ENCODE measurements at places on chromosomes 4 and X.

DNA sequence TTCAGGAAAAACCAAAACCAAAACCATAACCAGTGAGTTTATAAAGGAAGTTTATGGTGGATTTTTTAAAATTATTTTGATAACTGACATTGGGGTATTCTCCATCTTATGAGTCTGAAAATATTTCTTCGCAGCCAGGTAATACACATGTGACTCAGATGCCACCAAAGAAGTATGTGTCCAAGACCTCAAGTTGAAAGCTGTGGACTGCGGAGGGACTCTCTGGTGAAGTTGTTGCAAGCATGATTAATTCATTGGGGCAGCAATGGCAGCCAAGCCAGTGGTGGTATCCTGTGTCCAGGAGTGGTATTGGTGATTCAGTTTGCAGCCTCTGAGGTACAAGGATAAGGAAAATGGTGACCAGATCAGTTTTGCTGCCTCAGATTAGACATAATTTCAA is 14.0 kb upstream of the ADH5 start:
- DNase-seq, result no peak

GRCh38 chr4:16896881-16897750 is 1.3 kb downstream of the LDB2 start:
- peak; percentile 39 for DNase-seq

DNA sequence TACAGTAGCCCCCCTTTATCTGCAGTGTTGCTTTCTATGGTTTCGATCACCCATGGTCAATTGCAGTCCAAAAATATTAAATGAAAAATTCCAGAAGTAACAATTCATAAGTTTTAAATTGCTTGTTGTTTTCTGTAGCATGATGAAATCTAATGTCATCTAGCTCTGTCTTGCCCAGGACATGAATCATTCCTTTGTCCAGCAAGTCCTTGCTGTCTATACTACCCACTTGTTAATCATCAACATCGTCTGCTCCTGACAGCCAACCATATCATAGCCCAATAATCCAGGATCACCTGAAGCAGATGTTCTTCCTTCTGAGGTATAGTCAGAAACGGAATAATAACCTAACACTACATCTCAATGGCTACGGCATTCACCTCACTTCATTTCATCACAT is 79.8 kb downstream of the ADAMTS3 start:
- no peak for DNase-seq

DNA sequence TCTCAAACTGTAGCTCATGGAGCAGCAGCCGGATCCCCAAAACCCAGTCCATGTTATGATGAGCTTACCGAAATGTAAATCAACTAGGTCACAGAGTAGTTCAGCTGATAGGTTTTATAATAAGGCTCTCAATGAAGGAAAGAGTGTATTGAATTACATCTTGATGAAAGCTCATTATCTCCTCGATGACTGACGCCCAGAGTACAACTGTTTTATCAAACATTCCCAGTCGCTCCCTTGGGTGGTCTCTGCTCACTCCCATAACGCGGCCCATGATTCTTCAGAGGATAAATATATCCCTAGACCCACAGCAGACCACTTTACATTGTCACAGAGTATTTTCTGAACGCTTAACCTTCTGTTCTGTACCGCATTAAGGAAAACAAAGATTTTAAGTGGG is 452.3 kb upstream of the GALNT7 start:
- DNase-seq, result no peak

DNA sequence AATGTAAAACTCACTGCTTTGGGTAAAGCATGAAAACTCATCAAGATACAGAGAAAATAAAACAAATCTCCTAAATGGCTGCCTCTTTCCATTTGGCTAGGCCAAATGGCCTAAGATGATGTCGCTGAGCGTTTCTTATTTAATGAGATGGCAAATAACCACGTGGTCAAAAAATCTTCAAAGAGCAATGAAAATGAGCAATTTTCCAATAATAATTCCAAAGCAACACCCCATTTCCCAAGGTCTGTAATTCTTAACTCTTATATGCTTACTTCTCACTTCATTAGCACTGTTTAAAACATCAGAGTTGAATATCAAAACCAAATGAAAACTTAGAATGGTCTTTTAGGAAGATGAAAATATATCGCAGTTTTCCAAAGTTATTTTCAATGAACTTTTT is 222.3 kb upstream of the MID1 start:
- DNase-seq, result no peak

GRCh38 chr4:56220261-56220660 is 167.0 kb downstream of the AASDH start:
- peak; percentile 31 for DNase-seq

- DNase-seq, result no peak
Observed at GRCh38 chr4:152162331-152162697, 373.6 kb downstream of the FBXW7 start.

DNA sequence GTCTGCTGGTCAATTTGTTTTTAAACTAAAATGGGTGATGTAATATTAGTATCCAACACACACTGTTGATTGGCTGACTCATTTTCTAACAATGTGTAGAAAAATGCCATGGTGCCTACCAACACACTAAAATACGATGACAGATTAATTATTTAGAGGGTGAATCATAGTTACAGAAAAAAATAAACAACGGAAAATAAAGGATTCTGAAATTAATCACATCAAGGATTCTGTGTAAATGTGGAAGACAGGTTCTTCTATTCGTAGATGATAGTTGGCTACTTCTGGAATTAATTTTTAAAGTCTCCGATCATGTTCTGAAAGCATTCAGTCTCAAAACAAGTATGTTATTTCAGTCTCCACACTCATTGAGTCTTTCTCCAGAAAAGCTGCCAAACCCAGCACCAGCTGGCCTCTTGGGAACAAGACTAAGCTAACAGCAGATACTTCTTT is 8.2 kb upstream of the IQCM start:
- DNase-seq, result peak; percentile 78

- DNase-seq, result no peak
Observed at GRCh38 chr4:153294631-153295030, 49.9 kb upstream of the MND1 start.

DNA sequence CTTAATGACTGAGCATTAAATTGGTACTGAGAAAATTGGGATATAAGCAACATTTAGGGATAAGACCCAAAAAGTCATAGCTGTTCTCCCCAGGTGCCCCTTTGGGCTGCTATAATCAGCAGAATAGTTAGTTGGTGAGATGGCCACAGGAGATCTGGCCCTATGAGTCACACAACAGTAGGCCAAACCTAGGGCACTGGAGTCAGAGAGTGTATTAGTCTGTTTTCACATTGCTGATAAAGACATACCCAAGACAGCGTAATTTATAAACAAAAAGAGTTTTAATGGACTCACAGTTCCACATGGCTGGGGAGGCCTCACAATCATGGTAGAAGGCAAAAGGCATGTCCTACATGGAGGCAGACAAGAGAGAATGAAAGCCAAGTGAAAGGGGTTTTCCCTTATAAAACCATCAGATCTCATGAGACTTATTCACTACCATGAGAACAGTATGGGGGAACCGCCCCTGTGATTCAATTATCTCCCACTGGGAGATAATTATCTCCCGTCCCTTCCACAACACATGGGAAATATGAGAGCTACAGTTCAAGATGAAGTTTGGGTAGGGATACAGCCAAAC is 338.3 kb upstream of the NR3C2 start:
- no peak for DNase-seq

DNA sequence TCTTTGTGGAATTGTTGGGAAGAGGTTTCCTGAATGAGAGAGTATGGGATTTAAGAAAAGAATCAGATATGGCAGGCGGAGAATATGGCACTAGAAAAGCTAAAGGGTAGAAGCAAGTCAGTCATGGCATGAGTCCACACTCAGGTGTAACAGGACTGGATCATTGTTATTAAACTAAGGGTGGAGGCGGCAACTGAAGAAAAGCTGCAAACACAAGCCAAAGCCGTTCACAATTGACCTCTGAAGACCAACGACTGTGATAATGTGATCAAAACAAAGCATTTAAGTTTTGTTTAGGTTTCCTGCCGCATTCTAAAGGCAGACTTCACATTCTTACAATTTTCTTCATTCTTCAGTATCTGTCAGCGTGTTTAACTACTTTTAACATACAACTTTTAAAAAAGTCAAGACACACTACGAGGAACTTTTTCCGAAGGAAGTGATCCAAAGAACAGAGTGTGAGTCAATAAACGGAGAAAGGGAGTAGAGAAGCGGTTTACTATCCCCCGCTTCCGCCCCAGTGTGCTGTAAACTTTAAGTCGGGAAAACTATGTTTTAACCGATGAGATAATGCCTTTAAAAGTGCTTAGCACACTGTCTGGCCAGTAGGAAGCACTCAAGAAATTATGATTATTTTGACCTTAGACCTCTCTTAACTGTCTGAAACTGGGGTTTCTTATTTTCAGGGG is 909 bp upstream of the SLAIN2 start:
- DNase-seq, result peak; percentile 37

GRCh38 chrX:51779306-51779705 is 36.1 kb downstream of the GSPT2 start:
- DNase-seq, result no peak

DNA sequence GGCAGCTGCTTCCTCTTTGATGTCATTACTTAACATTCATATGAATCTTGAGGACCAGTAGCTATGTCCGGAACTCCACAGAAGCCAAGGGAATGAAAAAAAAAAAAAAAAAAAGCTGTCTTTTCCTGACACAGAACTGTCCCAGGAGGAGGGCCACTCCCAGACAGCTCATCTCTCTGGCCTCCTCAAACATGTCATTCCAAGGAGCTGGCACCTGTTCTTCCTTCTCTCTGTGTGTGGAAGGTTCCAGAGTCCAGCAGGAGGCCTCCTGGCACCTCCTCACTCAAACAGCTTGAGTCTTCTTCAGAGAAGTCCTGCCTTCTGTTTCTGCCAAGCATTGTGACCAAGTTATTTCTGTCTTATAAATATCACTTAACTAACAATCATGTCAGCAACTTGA is 458.5 kb downstream of the AFF2 start:
- DNase-seq, result no peak

GRCh38 chrX:77953302-77953701 is 16.1 kb downstream of the PGAM4 start:
- DNase-seq, result no peak

DNA sequence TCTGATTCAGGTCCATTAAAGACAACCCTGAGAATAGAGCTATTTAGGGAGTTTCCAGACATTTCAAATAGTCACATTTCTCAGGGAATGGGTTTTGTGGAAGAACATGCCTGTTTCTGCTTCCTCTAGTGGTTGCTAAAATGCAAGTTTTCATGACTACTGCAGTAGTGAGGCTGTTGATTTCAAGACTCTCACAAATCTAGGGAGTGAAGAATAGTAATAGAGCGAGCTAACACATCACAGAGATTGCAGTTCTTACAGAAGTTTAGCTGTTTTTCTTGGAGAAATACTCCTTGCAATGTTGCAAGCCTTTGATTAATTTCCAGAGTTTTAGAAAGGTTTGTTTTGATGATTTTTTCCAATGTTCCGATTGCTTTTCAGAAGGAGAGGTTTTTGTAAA is 610.2 kb upstream of the HTR2C start:
- DNase-seq, result no peak

DNA sequence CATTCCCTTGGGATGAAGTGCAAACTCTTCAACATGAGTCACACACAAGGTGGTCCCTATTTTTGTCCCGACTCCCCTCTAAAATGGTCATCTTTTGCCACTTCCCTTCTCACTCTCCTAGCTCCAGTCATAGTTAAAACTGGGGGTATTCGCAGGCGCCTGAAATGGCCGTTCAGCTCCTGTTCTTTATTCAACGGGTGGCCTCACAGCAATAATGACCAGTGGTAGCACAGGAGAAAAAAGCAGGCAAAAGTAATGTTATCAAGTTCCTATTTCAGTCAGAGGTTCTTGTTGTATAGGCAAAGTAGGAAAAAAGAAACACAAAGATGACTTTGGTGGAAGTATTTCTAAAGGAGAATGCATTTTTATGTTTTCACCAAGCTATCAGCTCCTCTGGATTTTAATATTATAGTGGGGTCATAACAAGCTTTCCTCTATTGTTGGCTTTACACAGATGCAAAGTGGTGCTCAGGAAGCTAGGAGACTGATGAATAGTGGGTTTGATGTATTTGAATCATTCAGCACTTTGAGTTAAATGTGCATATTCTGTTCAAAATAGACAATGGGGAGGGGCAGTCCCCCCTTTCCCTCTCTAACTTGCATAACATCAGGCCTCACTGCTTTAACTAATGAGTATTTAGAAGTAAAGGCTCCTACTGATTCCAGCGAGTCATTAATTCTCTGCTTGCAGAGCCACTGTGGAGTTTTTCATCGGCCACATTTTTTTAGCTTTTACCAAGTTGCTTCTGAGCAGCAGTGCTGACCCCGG is 171.2 kb upstream of the NDP start:
- no peak for DNase-seq

GRCh38 chr4:78749972-78750727 is 26.0 kb upstream of the BMP2K start:
- DNase-seq, result no peak

DNA sequence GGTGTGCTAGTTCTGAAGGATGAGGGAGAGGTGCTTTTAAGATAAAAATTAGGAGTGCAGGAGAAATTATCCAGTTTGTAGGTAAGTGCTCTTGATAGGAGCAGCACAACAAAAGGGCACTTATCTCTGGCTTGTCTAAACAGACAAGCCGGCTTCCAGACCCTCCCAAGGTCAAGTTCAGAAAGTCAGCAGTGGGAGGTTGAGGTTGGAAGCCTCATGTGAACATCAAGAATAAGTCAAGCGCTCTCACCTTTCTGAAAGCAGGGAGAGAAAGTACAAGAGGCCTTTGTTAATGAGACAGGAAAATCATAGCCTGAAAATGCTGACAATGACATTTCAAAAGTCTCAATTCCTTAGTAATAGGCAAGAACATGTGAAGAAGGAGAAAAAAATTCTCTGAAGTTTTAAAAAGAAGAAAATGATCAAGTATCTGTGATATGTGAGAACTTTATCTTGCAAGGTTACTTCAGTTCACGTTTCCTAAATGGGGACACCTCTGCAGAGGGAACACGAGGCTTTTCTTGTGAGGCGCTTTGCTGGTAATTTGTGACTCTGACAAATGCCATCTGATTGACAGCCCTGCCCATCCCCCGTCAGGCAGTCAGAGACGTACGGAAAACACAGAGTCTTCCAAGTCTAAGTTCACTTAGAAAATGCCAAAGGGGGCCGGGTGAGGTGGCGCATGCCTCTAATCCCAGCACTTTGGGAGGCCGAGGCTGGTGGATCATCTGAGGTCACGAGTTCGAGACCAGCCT is 62.2 kb downstream of the TIGD2 start:
- DNase-seq, result no peak

DNA sequence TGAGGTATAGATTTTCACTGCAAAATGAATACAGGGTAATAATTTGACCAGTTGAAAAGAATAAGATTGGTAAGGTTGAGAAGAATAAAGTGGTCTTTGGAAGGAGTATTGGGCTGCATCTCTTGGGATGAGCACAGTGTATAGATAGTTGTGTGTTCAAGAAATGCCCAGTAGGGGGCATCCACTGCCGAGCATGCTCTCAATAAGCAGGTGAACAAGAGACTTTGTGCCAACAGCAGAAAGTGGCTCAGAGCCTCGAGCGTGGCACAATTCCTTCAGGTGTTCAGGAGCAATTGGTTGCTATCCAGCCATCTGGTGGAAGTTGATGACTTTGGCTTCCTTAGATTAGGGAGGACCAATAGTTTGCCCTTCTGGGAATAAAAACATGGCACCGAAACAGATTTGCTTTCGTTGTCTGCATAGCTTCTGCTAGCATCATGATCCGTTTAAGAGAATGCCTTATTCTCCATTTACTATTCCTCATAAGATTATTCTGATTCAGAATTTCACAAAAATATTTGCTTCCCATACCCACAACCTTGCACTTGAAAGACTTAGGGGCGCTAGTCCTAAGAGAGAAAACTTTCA is 258.1 kb upstream of the NEIL3 start:
- no peak for DNase-seq
